ENCODE measurements at places on chromosomes 4 and X.

- no peak for DNase-seq
These were observed 1491.2 kb downstream of the STIM2 start for GRCh38 chr4:28351826-28352225.

GRCh38 chrX:56738670-56739069 lies 9.6 kb downstream of the NBDY start:
- no peak for DNase-seq

GRCh38 chr4:90837241-90837640 lies 710.0 kb downstream of the CCSER1 start:
- DNase-seq, result no peak

- DNase-seq, result no peak
These were observed 1.3 kb upstream of the PIM2 start for GRCh38 chrX:48919947-48920717.

- no peak for DNase-seq
These were observed 118.3 kb upstream of the PDE5A start for GRCh38 chr4:119746951-119747350.

DNA sequence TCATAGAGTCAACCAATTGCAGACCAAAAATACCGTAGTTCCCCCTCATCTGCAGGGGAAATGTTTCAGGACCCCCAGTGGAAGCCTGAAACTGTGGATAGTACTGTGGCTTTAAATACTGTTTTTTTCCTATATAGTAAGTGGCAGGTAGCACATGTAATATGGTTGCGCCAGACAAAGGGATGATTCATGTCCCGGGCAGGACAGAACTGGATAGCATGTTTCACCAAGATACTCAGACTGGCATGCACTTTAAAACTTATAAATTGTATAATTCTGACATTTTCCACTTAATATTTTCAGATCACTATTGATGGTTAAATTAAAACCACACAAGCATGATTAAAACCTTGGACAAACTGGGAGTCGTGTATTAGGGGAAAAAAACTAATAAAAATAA lies 276.3 kb upstream of the AGA start:
- no peak for DNase-seq

GRCh38 chr4:13920901-13921300 lies 293.4 kb upstream of the BOD1L1 start:
- peak; percentile 99 for DNase-seq

GRCh38 chrX:148649145-148649795 lies 148.9 kb downstream of the AFF2 start:
- DNase-seq, result no peak

GRCh38 chrX:130594453-130594916 lies 192.7 kb downstream of the RBMX2 start:
- no peak for DNase-seq

GRCh38 chr4:16082426-16083240 lies 1.2 kb downstream of the PROM1 start:
- DNase-seq, result no peak

- no peak for DNase-seq
These were observed 619.3 kb upstream of the TECRL start for GRCh38 chr4:65028592-65028991.

GRCh38 chr4:176360446-176360845 lies 40.7 kb downstream of the SPCS3 start:
- DNase-seq, result no peak

GRCh38 chrX:29671421-29671820 lies 543.9 kb upstream of the MAGEB2 start:
- no peak for DNase-seq

DNA sequence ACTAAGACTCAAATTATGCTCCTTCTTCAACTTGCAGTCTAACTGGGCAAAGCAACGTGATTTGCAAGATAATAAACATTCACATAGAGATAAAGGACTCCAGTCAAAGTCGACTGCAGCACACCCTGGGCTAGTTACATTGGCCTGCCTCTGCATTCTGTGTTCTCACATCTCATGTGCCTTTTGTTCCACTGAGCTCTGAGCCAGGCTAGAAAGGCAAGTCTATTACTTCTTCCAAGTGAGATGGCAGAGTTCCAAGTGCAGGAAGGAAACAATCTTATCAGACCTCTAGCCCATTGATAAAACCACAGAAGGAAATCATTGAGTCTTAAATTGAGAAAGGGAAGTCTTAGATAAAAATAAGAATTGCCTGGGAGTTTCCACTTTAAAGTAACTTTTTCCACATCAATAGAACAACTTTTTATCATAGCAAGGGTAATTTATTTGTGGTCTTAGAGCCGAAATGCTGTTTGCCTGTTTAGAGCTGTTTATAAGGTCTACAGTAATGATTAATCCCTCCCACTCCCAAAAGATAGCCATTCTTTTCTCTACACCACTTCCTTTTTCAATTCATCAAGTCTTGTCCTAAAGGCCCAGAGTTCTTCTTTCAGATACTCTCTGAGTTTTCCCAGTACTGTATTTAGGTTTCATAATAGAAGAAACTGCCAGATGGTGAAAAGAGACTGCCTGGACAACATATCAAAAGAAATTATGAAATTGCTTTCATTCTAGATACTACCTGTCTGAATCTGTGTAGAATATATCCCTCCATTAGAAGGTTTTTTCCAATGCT lies 200.2 kb downstream of the GUCY2F start:
- DNase-seq, result no peak

GRCh38 chr4:120916937-120917336 lies 5.6 kb downstream of the PRDM5 start:
- DNase-seq, result no peak

DNA sequence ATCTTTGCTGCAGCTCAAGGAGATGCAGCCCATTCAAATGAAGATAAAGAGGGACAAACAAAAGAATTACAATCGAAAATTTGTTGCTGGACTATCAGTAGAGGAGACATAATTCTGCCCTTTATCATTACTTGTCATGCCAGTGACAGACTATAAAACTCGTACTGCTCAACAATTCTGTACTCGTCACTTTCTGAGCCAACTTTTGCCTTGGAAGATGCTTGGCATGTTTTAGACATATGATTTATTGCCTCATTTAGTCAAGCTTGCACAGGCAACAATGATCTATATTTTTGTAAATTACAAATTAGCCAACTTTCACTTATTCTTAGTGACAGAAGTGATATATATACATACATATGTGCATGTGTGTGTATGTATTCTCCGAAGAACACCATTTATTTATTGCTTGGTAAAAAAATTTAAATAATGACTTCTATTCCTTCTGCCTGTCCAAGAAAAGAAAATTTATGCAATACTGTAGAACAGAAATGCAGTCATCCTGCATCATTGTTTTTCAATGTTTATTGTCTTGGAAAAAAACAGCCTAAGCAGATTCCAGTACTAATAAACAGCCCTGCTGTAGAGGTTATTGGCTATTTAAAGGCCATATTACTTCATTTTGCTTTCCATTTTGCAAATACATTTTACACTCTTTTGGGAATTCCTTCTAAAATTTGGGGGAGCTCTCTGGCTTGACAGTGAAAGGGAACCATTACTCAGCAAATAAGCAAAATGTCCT lies 374.9 kb upstream of the GALNT7 start:
- no peak for DNase-seq

GRCh38 chrX:103404231-103405008 lies 28.1 kb downstream of the BEX3 start:
- peak; percentile 45 for DNase-seq

GRCh38 chrX:103586314-103586646 lies 965 bp downstream of the TCEAL4 start:
- DNase-seq, result no peak

- DNase-seq, result no peak
These were observed 56.3 kb upstream of the SLC7A11 start for GRCh38 chr4:138298431-138298830.

DNA sequence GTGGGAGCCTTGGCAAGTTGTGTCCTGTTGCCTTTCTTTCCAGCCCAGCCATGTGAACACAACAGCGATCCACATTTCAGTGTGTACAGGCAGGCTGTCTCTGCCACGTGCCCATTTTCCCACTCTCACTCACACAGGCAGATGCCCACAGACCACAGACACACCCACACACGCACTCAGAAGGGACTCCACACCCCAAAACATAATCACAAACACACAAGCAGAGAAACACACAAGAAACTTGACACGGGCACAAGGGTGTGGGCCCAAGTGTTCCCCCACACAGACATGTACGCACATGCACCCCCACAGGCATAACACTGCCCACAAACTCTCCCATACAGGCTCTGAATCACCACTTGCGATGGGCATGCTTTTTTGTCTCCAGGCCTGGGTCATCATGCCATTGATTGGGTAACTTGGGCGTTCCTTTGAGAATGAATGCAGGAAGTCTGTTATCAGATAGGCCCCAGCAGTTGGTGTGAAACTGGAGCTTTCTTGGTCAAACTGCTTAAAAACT lies 84.3 kb downstream of the NBDY start:
- DNase-seq, result no peak

GRCh38 chrX:8404926-8405325 lies 59.7 kb upstream of the VCX3B start:
- DNase-seq, result no peak

- no peak for DNase-seq
These were observed 76.9 kb downstream of the EGF start for GRCh38 chr4:109989618-109990017.

DNA sequence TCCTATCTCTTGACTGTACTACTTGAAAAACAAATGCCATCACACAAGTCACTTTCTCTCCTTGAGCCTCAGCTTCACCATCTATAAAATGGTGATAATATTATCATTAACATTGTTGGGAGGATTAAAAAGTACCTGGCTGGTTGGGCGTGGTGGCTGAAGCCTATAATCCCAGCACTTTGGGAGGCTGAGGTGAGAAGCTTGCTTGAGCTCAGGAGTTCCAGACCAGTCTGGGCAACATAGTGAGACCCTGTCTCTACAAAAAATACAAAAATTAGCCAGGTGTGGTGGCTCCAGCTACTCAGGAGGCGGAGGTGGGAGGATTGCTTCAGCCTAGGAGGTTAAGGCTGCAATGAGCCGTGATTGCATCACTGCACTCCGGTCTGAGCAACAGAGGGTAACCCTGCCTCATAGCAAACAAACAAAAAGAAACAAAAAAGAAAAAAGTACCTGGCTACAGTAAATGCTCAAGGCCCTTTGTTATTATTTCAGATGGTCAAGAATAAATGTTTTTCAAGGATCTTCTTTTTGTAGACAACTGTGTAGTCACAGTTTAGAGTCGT lies 120.3 kb downstream of the CHRNA9 start:
- DNase-seq, result no peak

DNA sequence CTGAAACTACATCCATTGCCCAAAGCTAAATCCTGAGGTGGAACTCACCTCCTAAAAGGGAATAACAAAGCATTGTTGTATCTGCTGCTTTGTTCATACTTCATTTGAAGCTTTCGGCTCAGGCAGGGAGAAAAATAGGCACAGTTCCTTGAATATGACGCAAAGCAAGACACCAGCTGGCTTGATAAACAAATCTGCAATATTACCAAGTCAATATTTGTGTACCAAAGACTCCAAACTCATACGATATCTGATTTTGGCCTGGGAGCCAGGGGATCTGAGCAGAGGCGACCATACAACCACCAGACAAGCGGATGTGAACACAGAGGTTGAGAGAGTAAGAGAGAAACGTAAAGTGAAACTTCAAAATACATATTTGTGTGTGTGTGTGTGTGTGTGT lies 34.8 kb upstream of the RAP1GDS1 start:
- no peak for DNase-seq

GRCh38 chr4:7779432-7779768 lies 160.3 kb downstream of the AFAP1 start:
- no peak for DNase-seq

GRCh38 chr4:1345903-1346780 lies 866 bp upstream of the UVSSA start:
- no peak for DNase-seq

GRCh38 chrX:70973221-70973620 lies 42.3 kb upstream of the SLC7A3 start:
- no peak for DNase-seq

DNA sequence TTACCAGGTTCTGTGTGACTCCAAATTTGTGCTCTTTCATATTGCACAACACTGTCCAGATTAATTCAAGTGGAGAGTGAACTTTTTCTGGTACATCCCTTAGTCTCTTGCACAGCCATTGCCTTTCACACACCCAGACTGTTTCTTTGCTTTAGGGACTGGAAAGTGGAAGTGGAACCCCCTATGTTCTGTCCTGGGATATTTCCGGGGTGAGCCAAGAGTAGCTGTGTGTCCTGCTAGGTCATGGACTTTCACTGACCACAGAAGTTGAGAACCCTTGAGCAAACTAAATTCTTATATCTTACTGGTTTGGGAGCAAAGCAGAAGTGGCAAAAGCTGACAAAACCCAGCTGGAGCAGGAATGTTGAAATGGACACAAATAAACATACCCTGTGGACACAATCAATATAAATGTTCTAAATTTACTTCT lies 10.3 kb upstream of the VSIG4 start:
- DNase-seq, result no peak

GRCh38 chrX:146173742-146174141 lies 356.1 kb downstream of the SLITRK2 start:
- no peak for DNase-seq

DNA sequence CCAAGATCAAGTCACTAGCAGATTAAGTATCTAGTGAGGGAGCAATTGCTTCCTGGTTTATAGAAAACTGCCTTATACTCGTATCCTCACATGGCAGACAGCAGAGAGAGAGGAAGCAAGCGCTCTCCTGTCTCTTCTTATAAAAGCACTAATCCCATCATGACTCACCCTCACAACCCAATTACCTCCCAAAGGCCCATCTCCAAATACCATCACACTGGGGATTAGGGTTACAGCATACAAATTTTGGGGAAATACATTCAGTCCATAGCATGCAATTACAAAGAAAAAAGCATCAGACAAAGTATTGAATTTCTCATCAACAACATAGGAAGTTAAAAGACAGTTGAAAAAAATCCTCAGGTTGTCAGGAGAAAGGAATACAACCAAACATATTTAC lies 292.6 kb downstream of the IQCM start:
- no peak for DNase-seq

- DNase-seq, result no peak
These were observed 16.5 kb upstream of the PACRGL start for GRCh38 chr4:20683766-20684165.

GRCh38 chr4:3878678-3879077 lies 112.5 kb downstream of the ADRA2C start:
- no peak for DNase-seq

DNA sequence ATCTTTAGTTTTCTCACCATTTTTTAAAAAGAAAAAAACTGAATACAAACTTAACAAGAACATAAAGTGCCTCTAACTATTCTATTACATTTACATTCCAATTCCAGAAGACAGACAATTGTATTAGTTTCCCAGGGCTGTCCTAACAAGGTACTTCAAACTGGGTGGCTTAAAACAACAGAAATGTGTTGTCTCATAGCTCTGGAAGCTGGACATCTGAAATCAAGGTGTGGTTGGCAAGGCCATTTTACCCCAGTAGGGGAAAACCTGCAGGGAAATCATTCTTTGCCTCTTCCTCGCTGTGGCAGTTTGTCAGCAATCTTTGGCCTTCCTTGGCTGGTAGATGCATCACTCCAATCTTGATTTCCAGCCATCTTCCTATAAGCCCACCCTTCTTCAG lies 37.5 kb upstream of the TMEM33 start:
- no peak for DNase-seq

- no peak for DNase-seq
These were observed 185.1 kb downstream of the NPNT start for GRCh38 chr4:106080376-106080775.

All from fibroblast of skin of left quadriceps (primary cell).